ENCODE measurements at places on chromosomes 13 and 19.

DNA sequence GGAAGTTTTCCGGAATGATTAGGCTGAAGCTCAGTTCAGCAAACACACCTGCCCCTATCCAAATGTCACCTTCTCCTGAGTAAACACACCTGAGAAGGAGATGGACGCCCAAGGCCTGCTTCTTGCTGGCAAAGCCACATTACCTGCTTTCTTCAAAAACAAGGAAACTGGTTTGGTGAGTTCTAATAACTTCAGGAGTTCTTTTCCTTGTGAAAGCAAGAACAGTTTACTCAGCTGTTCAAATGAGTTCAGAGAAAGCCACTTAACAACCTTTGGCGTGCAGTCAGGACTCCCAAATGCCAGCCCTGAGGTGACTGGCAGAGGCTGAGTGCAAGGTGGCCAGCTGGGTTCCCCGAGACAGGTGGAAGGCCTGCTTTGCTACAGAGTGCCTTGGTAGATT, 160.5 kb downstream of the STK24 start:
- no peak for DNase-seq

DNA sequence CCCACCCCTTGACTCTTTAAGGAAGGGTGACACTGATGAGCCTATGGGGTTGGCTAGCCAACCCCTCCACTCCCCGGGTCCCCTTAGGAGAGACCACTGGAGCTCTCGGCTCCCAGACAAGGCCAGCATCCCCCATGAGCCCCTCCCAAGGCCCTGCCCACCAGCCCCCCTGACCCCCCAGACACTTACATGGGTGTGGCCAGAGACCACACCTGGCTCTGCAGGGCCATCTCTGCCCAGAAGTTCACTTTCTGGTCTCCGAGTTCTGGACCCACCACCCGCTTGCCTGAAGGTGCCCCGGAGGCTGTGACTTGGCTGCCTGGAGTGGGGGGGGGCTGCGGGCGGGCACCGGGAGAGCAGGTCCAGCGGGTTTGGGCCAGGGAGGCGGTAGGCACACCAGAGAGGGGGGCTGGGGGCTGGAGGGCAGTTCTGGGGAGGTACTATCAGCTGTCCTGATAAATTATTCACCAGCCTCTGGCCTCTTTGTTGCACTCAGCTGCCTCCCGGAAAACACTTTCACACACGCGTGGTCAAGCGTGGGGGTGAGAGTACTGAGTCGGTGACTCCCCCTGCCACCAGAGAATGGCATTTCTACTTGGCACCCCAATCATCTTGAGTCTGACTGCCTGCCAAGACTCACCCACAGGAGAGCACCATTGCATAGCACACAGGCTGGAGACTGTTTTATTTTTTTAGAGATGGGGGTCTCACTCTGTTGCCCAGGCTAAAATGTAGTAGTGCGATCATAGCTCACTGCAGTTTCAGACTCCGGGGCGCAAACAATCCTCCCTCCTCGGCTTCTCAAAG, at the start of gene PALM3:
TSS of gene PALM3 (minus strand) at position 326 of the 807 bp plus-strand sequence. CDS start at position 230, 96 bp downstream.
- DNase-seq: no peak

DNA sequence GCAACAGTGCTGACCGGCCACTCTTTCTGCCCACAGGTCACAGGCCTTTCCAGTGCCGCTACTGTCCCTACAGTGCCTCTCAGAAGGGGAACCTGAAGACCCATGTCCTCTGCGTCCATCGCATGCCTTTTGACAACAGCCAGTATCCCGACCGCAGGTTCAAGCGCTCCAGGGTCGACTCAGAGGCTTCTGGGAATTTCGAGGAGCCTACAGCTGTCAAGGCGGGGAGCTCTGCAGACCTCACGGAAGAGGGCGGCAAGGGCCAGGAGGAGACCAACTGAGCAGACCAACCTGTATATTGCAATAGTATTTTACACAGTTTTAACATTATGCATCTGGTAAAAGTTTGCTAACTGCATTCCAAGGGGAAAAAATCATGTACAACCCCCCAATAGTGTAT, 338.5 kb downstream of the ZNF536 start:
- no peak for DNase-seq

GRCh38 chr13:107458269-107458668, 757.1 kb downstream of the LIG4 start:
- no peak for DNase-seq

- DNase-seq: no peak
These were observed 186.9 kb upstream of the UBL3 start for GRCh38 chr13:30037306-30037705.

GRCh38 chr13:91270031-91270430, 77.5 kb upstream of the MIR17HG start:
- DNase-seq: no peak

DNA sequence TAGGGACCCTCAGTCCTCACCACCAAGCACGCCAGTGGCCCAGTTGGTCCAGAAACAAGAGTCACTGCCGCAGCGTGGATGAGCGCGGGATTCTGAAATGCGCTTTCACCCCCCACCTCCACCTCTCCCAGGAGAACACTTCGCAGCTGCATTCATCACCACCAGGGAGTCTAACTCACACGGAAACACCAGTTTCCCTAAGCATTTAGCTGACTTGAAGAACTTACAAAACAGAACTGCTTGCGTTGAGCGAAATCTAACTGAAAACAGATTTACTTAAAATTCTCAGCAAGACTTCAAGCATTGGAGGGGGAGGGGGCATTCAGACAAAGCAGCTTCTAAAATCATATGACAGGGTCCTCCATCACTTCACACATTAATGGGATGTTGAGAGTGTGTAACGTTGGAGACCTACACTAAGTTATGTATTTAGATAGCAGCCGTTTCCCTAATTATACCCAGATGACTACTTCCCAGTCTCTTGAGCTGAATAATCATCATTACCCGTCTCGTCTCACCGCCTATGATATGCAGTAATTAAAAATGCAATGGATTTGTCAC, 258.2 kb upstream of the IRS2 start:
- DNase-seq: no peak

DNA sequence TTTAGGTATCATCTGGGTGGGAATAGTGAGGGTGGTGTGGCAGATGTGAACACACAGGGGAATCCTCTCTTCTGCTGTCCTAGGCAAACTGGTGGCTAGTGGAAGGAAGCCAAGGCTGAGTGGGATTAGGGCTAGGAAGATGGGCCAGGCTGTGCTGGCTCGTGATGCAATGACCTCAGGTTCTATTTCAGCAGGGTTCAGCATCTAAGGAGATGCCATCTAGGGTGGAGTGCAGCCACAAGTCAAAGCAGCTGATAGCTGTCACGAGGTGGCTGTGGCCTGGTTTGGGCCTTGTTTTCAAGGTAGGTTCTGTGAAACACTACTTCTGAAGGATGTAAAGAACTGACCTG, 21.6 kb downstream of the ARL11 start:
- no peak for DNase-seq

DNA sequence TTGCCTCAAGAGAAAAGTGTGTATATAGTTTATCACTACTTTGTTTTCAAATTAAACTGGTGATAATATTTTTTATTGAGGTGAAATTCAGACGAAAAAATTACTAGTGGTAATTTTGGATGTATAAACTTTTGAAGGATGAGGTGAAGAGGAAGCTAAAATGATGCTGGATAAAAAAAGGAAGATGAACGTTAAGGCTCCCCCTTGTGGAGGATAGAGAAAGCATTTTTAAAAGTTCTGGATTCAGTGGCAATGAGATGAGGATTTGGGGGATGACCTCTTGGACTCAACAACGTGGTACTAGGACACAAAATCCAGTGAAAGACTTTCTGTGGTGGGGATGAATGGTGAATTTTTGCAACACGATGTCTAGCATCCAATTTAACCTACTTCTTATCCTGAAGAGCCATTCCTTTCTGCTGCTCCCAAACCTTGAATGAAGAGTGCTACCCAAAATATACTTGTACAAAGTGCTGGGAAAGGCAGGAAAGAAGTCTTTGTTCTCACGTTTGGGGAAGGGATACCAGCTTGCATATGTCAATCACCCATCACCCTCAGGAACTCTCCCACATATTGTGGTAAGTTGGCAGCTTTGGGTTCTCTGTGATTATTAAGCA, 7.3 kb upstream of the SIGLEC5 start:
- no peak for DNase-seq

- DNase-seq: no peak
These were observed 2151.4 kb upstream of the PCDH20 start for GRCh38 chr13:63567031-63567430.

DNA sequence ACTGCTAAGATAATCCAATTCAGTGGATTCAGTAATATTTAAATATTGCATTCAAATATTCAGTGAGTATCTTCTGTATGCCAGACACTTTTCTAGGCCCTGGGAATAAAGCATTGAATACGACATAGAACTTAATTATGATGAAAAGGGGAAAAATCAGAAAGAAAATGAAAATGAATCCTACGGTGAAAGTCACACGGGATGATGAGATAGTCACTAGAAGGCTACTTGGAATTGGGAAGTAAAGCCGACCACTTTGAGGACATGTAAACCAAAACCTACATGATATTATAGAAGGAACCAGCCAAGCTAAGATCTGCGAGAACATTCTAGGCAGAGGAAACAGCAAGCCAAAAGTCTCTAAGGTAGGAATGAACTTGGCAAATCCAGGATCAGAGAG, 10.1 kb downstream of the DPY19L3 start:
- DNase-seq: no peak

DNA sequence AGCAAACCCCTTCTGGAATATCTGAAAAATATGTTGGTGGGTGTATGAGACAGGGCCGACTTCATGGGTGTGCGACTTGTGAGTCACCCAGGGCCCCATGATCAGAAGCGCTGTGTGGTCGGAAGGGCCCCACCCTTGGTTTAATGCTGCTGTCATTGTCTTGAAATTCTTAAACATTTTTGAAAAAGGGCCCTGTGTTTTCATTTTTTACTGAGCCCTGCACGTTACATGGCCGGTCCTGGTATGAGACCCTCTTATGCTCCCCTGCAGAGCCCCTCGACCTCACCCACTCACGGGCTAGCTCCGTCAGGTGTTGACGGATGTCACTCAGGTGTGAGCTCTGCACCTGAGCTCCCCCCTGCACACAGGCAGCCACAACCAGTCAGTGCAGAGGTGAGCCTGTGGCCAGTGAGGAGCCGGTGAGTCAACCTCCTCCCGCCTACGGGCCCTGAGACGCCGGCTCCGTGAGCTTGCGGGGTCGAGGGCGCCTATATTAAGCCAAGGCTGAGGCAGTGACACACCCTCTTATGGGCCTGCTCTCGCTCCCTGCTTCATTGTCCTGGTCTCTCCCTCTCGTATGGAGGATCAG, 27.7 kb downstream of the GADD45B start:
- no peak for DNase-seq

DNA sequence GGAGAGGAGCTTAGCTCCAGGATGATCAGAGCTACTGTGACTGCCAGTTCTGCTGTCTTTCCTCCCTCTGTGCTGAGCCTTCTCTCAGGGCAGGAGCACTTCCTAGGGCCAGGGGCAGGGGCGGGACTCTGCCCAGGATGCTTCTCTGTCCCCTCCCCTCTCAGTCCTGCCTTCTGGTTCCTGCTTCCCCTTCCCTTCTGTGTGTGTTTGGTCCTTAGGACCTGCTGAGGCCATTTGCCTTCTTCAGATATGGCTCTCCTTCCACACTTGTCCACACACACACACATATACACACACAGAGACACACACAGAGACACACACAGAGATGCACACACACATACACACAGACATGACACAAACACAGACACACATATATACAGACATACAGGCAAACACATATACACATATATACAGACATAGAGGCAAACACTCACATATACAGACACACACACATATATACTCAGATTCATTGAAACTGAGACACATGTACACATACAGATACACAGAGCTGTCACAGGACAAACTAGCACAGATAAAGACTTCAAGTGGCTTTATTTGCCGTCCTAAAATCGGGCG, 22.0 kb upstream of the CD177 start:
- DNase-seq: no peak

- no peak for DNase-seq
These were observed 68.6 kb downstream of the RASA3 start for GRCh38 chr13:114063545-114064449.

DNA sequence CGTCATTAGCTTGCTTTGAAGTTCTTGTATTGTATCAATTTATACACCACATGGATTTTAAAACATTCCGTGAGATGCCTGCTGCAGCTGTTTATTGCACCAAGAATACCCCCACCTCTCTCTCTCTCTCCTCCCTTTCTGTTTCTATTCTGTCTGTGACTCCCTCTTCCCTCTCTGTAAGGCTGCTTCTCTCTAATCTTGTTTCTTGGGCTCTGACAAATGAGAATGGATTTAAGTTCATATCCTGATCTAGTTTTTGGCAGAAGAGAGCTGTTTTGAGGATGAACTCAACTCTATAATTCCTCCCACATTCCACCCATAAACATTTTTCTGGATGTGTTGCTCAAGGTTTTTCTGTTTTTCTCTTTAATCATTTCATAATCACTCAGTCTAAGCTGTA, 144.3 kb upstream of the FRY start:
- DNase-seq: no peak

DNA sequence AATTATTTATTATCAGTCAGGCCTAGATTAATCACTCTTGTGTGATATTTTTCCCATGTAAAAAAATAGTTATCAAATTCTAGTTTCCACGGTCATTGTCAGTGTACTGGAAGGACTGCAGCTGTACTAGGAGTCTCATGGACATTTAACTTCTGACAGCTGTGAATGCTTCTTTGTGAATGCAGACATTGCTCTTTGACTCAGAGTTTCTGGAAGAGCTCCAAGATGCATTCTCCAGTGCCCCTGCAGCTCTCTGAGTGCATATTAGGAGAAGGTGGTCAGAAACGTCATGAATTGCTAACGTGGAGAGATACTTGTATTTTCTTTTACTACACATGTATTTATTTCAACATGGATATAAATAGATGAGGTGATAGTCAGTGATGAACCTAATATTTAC, 9.7 kb upstream of the SLITRK5 start:
- DNase-seq: no peak

- DNase-seq: no peak
These were observed 37.3 kb downstream of the KLF2 start for GRCh38 chr19:16361926-16362325.

- DNase-seq: no peak
These were observed 175.2 kb downstream of the TDRD3 start for GRCh38 chr13:60572003-60572798.
